ENCODE measurements at places on chromosomes 16 and 17.

- DNase-seq: no peak
These were observed 22.4 kb downstream of the C1QTNF1 start for GRCh38 chr17:79046197-79046915.

DNA sequence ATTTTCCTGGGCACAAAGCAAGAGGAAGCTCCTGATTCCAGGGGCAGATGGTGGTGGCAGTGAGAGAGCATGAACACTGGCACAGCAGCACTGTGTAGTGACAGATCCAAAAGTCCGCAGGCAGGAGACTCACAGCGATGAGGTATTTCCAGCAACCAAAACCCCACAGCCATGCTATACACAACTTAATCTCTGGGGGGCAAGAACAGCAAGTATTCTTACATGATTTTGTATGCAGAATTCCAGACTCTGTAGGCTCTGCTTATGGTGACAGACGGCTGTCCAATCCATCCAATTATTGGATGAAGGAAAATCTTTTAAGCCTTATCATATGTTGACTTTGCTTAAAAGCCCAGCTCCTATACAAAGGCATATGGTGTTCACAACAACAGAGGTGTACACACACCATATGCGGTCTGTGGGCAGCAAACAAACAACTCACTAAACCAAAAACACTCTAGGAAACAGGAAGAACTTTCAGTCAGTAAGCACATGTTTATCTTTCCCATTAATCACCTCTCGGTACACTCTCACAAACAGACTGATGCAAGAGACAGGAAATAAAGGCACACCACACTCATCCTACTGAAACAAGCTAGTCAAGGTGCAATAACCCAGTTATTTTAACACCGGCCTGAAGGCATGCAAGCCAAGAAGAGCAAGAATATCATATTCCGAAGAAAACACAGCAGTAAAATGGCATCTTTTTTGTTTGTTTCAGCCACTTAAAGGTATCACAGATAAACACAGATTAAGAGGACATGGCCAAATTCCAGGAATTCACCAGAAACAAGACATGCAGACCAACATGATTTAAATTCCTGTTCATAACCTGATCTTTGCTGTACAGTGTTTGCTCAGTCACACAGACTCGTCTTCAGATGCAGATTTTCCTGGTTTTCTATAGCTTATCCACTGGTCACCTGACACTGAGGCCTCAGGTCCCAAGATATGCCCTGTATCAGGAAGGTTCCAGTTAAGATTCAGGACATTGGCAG, 47.8 kb downstream of the ERN1 start:
- DNase-seq: peak; percentile 76

- DNase-seq: peak; percentile 33
These were observed 238.1 kb downstream of the MRTFB start for GRCh38 chr16:14309001-14309886.

- DNase-seq: no peak
These were observed 12.5 kb downstream of the ZSCAN32 start for GRCh38 chr16:3388325-3388724.

DNA sequence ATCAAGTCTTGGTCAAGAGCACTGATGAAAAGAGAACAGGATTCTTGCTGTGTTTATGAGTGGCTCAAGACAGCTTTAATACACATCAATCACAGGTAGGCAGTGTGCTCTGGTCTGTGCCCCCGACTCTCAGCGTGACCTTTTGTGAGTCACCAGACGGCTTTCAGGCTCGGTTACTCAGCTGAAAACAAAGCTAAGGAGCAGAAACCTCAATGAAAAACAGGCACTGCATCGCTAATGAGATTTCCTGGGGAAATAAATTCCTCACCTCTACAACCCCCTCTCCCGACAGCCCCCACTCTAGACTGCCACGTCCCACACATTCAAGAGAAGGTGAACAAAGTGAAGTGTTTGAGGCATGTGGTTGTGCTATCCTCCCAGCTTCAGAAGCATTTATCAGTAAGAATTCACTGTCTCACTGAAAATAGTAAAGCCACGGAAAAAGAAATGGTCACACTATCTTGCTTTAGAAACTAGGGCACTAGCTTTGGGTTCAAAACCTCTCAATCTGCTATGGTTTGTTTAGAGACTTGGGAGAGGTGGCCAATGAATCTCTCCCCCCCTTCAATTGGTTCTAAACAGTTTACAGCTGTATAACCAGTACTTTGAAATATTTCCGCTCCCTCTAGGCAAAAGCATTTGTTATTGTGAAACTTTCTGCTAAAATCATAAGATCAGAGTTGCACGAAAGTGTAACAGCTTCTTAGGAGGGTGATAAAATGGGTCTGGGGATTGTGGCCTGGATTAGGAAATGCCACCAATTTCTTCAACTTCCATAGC, 199.5 kb upstream of the PMFBP1 start:
- peak; percentile 17 for DNase-seq

DNA sequence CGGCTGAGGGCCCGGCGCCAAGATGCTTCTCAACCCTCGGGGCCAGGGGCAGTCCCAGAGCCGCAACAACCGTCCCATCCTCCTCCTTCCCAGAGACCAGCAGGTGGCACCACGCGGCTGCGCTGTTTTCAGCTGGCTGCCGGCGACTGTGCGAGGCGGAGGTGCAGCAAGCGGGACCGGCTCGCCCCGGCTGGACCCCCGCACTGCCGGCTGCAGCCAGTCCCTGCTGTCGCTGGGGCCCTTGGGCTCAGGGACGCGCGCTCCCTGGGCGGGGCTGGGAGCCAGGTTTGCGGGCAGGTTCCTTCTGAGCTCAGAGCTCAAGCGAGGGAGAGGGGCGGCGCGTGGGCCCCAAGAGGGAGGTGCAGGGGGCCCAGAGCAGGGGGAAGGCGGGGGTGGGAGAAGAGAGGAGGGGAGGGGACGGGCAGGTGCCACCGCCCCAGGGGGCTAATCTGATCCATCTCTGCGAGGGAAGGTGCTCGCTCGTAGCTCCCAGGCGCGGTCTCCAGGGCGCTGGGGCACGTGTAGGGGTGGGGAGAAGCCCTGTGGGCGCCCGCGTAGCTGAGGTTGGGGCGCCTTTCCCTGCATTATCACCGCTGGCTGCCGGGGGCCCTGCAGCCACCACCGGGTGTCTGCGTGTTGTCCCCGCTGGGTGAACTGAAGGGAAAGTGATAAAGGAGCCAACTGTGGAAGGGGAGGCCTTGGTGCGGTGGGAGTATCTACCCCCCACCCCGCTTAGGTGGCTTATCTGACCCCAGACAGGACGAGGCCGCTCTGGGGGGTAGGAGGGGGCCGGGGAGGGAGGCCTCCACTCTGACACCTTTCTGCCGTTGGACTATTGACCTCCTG, 24.2 kb downstream of the STAT5A start:
- DNase-seq: peak; percentile 82

- DNase-seq: no peak
These were observed 201.5 kb upstream of the CPHXL start for GRCh38 chr16:75927810-75928209.

DNA sequence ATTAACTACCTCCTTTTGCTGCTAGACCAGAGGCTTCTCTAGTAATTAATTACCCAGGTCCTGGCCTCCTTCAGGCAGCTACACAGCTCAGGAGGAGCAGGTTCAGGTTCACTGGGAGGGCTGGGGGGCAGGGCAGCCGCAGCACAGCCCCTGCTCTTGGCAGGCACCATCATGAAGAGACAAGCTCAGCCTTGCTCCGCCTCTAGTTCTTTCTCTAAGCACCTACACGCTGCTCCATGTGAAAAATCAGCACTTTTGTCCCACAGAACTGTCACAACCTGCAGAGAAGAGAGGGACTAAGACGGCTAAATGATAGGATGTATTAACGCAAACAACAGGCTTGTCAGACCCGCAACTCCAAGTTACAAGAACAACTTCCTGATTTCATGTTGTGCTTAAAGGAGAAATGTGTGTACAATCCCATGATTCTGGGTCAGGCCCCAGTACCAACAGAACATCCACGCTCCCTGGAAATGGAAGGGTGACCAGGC, 53.4 kb downstream of the GRB2 start:
- DNase-seq: no peak

DNA sequence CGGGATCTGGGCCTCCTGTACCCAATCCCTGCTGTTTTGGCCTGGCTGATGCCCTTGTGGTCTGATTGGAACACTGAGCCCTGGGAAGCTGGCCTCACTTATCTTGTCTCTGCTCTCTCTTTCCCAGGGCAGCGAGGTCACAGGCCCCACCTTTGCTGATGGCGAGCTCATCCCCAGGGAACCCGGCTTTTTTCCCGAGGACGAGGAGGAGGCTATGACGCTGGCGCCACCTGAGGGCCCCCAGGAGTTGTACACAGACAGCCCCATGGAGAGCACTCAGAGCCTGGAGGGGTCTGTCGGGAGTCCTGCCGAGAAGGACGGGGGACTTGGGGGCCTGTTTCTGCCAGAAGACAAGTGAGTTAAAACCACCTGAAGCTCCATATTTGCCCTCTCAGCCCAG, 126.0 kb downstream of the RAB11FIP4 start:
- no peak for DNase-seq

GRCh38 chr16:48556913-48557351, 53.0 kb downstream of the N4BP1 start:
- peak; percentile 70 for DNase-seq

DNA sequence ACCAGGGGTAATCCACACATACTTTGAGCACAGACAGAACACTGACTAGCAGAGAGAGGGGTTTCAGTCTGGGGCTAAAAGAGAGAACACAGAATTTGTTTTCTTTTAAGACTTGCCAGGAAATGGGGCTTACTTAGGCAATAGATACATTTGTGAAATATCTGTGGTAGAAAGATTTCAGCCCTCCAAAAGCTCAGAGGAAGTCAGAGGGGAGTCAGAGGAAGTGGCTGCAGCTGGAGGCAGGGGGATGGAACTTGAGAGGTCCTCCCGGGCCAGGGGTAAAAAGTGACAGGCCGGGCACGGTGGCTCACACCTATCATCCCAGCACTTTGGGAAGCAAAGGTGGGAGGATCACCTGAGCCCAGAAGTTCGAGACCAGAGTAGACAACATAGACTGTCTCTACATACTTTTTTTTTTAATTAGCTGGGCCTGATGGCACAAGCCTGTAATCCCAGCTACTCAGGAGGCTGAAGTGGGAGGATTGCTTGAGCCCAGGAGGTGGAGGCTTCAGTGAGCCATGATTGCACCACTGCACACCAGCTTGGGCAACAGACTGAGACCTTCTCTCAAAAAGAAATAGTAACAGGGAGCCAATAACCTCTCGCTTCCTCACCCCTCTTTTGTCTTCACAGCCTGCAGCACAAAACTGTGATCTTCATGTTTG, 49.9 kb downstream of the NLRC5 start:
- peak; percentile 83 for DNase-seq

GRCh38 chr17:80737106-80738019, 192.7 kb downstream of the RPTOR start:
- DNase-seq: no peak

DNA sequence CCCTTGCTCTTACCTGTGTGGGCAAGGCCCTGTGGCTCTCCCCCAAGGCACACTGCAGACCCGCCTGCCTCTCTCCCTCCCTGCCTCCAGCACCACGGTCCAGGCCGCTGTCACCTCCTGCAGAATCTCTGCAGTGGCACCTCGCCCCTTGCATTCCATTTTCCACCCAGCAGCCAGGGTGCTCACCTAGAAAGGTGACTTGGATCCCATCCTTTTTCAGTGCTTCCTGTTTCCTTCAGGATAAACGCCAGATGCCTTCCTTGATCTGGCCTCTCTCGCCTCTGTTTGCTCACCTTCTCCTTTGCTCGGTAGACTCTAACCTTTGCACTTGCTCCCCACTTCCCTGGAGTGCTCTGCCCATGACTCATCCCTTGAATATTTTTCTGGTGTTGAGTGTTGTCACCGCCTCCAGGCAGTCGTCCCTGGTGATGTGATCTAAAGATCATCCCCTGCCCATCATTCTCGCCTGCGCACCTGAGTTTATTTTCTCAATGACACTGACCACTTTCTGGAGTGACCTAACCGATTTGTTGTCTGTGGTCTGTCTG, 79.2 kb upstream of the LGALS9 start:
- DNase-seq: no peak

GRCh38 chr16:21526923-21527807, 72.2 kb upstream of the METTL9 start:
- no peak for DNase-seq

DNA sequence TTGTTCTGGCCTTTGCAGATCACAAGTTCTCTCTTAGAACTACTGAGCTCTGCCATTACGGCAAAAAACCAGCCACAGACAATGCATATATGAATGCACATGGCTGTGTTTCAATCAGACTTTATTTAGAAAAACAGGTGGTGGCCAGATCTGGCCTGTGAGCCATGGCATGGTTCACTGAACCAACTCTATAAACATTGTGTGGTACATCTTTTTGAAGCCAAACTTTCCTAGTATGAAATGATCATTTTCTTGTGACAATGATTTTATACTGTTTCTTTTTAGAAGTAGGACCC, 65.9 kb upstream of the AMZ2 start:
- DNase-seq: no peak

GRCh38 chr17:19977293-19978208, at the start of gene AKAP10:
TSS of gene AKAP10 (minus strand) at chr17:19977828. CDS start at chr17:19977679, 149 bp downstream.
- peak; percentile 88 for DNase-seq

DNA sequence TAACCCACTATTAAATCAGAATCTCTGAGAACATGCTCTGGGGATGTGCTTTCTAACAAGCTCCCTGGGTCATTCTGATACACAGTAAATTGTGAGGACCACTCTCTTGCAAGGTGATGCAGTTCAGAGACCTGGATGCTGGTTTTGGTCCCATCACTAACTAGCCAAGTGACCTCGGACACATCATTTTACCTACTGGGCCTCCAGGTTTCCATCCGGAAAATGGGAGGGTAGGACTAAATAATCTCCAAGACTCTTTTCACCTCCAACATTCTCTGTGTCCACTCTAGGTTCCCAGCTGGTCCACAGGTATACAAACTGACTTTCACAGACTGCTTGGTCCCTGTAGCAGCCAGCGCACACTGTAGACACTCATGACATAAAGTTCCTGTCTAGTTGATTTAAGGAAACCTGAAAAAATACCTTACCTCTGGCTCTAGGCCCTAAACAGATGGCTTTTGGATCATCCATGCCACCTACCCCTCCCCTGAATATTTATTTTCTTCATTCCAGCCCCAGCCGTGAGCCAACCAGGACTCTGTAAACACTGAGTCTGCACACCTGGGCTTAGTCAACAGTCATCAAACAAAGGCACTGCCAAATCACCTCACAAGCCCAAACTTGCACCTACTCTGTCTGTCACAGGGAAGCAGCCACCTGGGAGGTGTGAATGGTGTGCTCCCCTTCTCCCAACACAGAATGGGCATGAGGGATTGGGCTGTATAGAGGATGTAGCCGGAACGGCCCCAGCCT, 51.3 kb upstream of the MRPS23 start:
- DNase-seq: no peak

- no peak for DNase-seq
These were observed 95.3 kb upstream of the XYLT1 start for GRCh38 chr16:17566075-17566474.

All from fibroblast of skin of scalp (primary cell).